ENCODE measurements at places on chromosomes 2 and 18.

GRCh38 chr2:41576423-41576822 is 471.4 kb upstream of the PKDCC start:
- no peak for DNase-seq

DNA sequence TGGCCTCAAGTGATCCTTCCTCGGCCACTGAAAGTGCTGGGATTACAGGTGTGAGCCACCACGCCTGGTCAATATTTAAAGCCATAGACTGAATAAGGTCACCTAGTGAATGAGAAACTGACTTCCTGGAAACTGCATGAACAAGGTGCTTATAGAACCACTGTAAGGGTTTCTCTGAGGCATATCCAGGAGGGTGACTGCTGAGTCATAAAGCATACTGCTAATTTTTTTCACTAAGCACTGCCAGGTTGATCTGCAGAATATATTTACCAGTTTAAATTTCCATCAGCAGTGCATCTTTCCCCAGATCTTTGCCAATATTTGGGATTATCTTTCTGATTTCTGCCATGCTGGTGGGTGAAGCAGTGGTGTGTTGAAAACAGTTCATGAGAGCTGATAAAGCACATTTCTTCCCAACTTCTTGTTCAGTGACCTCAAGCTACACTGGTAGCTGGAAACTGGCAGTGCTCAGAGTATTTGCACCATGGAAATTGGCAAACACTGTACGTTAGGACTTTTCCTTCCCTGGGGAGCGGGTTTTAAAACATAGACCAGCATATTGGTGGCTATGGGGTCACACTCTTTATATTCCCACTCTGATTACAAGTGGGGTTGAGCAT is 4.2 kb upstream of the CLIP4 start:
- DNase-seq, result peak; percentile 67

DNA sequence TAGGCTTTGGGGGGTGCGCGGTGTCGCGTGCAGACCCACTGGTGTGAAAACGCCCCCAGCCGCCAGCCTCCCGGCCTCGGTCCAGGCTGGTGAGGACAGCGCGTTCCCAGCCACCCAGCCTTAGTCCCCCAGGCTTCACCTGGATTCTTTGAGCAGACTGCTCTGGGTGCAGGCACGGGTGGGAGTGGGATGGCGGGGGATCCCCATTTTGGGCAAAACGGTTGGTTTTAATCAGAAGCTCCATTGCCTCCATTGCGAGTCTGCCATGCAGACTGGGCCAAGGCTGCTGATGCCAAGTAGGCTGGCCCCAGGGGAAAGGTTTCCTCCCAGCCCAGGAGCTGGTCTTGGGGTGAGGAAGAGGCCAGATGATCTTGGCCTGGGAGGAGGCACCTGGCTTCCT is 445 bp downstream of the MLPH start:
- DNase-seq, result no peak

DNA sequence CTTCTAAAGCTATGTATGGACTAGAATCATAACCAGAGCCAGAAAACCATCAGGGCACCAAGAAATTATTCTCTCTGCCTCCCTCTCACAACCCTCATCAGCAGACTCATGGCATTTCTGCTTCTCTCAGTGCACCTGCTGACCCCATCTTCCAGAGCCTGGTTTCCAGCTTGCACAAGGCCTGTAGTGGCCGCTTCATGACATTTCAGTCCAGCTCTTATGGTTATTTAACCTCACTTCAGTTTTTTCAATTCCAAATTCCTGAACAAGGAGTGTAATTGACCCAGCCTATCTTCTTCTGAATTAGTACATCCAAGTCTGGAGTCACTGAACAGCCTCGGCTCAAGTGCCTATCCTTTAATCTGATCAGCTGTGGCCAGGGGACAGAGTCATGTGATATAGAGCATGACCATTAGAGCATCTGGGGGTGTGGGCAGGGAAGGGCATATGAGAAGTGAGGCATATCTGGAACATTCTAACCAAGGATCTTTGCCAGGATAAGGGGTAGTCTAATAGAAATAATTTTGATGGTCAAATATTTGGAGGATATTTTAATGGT is 97.2 kb upstream of the TMEM17 start:
- no peak for DNase-seq

DNA sequence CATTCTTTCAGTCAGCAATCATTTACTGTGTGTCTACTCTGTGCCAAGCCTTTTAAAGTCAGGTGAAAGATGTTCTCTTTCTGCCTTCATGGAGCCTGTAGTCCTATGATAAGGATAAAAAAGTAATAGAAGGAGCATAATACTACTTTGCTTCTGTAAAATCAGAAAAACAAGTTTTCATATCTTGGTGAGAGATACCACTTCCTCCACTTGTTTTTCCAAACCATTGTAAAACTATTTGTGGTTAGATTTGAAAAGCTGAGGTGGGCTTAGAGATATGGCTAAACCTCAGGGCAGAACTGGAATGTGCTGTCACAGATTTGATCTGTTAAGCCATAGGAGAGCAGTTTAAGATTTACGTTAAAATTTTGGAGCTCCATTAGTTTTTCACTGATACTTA is 104.7 kb upstream of the FAM117B start:
- peak; percentile 50 for DNase-seq

Data from activated CD4-positive, alpha-beta T cell treated with anti-CD3 and anti-CD28 coated beads, Interleukin-10, Interleukin-2, amounts not matched to agents 100 ng/mL and 50 ng/mL, durations not matched to agents 16 hours and 8 hours (primary cell).